ENCODE measurements at places on chromosomes 13 and 19.

- DNase-seq: no peak
Measured at GRCh38 chr13:97627566-97627965, 193.6 kb downstream of the RAP2A start.

- DNase-seq: no peak
Measured at GRCh38 chr13:30088312-30088855, 219.0 kb downstream of the KATNAL1 start.

- no peak for DNase-seq
Measured at GRCh38 chr13:98488736-98489135, 88.2 kb downstream of the STK24 start.

DNA sequence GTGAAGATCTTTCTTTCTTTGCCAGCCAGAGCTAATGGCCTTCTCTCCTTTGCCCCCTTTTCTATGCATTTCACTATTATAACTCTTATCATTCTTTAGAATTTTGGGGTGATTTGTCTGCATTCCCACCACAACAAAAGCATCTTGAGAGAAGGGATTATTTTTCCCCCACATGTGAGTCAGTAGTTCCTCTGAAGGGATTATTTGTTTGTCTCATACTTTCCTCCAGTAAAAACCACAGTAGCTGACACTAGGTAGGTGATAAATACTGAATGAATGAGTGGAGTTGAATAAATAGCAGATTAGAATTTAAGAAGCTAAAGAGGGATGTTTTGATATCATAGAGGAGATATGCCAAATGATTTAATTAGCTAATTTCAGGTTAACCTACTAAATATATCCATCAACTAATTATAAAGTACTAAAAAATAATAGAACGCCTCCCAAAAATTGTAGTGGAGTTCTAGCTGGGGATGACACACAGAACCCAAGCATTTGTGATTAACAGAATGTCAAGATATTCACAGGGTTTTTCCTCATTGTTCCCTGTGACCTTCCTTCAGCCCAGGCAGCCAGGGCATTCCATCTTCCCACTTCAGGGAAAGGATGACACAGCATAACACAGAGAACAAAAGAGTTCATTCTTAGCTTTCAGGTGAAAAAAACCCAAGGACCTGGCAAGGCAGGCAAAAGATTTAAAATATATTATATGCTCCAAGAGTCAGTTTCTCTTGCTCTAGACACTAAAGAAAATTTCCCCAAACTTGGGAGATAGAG is 3.5 kb upstream of the TBC1D4 start:
- no peak for DNase-seq

DNA sequence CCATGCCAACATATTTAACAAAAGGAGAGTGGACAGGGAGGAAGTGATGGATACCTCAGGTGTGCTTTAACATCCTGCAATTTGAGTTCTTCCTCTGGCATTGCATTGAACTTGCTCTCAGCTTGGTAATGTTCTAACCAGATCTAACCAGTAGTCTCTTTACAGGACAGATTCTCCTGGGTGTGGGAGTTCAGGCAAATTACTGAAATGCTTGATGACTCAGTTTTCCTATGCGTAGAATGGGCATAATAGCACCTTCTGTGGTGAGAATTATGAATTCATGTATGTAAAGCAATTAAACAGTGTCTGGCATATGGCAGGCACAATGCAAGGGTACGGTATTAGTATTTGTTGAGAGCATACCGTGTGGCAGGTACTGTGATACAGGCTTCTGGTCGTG is 3.6 kb downstream of the AKAP11 start:
- DNase-seq: no peak

- DNase-seq: no peak
Measured at GRCh38 chr19:14112809-14113385, 4.7 kb downstream of the PRKACA start.

DNA sequence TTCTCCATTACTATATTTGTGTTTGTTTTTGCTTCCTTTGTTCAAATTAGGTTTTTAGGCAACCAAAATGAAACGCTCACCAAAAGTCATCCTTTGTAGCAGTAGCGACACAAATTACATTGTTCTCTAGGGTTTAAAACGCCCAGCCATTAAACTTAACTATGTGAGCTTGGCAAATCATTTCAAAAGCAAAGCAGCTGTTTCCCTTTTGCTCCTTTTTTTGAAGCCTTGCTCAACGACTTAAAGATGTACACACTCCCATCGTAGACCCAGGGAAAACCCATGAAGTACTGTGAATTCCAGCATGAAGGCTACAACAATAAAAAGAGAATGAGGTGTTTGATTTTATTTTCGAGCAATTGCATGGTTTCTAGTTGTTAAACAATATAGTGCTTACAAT is 106.7 kb downstream of the RAP2A start:
- DNase-seq: no peak

DNA sequence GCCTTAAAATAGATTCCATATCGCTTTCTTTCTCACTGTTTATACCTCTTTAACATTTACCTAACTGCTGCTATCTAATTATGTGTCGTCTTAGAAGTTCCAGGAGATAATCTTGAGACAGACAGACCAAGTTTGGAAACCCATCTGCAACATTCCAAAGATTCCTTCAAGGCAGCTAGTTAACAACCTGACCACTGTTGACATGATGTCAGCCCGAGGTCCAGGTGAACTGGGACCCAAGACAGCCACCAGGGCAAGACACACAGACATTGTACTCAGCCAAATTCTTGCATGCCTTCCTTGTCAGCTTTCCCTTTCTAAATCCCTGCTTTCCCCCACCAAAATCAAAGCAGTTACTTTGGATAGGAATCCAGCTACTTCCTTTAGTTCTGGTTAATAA is 1476.5 kb upstream of the PRR20A start:
- no peak for DNase-seq

- no peak for DNase-seq
Measured at GRCh38 chr19:41928221-41928683, at the start of gene ERFL. TSS of gene ERFL (minus strand) at chr19:41928449. CDS start at chr19:41912919, 15,530 bp downstream.
